ENCODE measurements at places on chromosomes 2 and 18.
A peak's percentile ranks its signal among the peaks of the same experiment; 100 is the strongest.

- no peak for DNase-seq
Measured at GRCh38 chr2:68835621-68836020, 35.6 kb downstream of the BMP10 start.

- DNase-seq, result no peak
Measured at GRCh38 chr2:7801212-7801611, 880.6 kb upstream of the ID2 start.

- no peak for DNase-seq
Measured at GRCh38 chr2:8650256-8650655, 31.6 kb upstream of the ID2 start.

DNA sequence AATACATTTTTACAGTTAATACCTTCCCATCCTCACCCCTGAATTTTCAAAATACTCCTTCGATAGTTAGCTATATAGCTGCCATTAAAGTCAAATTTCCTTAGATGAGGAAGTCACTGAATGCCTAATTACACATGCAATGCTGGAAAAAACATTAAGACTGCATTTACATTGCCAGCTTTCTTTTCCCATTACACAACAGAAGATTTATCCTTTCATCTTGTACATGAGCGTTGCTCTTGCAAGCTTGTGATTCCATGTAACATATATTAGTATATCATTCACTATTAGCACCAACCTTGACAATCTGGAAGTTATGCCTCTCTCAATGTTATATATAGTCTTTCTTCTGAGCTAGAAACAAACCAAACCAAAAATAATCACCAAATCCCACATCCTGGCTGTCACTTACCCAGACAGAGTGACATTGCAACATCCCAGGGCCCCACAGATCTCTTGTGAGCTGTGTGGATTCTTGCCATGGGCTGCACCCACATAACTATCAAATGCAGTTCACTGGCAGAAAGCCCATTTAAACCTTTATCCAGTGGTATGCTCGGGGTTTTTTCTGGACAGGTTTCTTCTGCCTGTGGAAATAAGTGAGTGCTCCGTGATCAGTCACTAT is 79.2 kb upstream of the PAPOLG start:
- DNase-seq, result no peak

DNA sequence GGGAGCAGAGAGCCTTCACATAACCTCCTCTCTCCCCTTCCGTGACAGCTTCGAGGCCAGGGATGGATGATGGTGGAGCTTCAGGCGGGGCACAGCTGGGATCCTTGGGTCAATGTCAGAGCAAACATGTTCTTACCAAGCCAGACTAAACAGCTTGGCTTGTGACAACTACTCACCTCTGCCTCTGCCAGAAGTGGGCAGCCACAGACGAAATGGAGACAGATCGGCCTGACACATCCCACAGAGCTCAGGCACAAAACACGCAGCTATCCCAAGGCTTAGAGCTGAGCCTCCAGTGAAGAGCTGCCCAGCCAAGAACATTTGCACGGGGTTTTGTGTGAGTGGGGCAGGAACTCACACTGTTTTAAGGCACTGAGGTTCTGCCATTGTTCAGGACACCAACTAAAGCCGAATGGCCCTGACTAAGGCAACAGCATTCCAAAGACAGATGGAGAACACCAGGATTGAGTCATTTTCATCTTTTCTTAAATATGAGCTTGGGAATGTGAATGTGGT is 12.8 kb downstream of the PXDN start:
- no peak for DNase-seq

GRCh38 chr2:219561179-219562048 is 9.9 kb downstream of the OBSL1 start:
- no peak for DNase-seq

DNA sequence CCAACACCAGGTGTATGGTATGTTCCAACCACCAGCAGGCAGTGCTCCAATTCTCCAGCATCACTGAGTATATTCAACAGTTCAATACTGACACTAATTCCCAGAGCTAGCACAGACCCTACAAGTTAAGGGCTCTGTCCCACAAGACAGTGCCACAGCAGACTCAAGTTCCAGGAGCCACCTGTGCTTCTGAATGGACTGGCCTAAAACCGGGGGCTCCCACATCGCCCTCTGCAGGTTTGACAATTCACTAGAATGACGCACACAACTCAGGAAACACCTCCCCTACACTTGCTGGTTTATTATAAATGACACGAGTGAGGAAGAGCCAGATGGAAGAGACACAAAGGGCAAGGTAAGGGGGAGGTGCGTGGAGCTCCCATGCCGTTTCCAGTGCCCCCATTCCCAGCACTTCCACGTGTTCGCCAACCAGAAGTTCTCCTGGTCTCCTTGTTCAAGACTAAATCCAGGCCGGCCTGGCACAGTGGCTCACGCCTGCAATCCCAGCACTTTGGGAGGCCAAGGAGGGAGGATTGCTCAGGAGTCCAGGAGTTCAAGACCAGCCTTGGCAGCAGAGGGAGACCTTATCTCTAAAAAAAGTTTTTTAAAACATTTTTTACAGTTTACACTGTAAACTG is 12.2 kb upstream of the ATP6V1B1 start:
- peak; percentile 12 for DNase-seq

- no peak for DNase-seq
Measured at GRCh38 chr2:94996305-94997100, 29.0 kb upstream of the MAL start.

DNA sequence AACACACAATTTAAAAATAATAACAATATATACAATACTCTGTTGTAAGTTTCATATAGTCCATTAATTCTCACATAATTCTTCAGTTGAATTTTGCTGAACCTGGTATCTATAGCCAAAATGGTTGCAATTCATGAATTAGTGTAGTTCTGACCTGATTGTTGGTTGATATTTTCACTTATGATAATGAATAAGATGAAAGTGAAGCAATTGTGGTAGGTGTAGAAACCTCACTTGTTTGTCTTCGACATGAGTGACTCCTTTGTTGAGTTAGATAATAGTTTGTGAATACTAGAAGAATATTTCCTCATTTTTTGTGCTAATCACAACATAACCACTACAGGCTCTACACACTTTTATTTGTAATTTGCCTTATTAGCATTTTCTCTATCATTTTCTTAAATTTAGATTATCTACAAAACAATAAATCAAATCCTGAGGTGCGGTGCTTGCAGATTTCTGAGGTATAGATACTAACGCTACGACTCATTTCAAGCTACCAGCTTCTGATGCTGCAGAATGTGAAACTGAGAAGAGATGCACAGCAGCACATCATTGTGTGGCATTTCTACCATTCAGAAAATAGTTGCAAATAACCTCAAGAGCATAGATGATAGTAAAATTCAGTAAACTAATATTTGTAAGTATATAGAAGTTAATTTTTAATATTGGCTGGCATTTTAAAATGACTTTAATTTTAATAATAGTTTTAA is 117.9 kb downstream of the KCNH7 start:
- no peak for DNase-seq

DNA sequence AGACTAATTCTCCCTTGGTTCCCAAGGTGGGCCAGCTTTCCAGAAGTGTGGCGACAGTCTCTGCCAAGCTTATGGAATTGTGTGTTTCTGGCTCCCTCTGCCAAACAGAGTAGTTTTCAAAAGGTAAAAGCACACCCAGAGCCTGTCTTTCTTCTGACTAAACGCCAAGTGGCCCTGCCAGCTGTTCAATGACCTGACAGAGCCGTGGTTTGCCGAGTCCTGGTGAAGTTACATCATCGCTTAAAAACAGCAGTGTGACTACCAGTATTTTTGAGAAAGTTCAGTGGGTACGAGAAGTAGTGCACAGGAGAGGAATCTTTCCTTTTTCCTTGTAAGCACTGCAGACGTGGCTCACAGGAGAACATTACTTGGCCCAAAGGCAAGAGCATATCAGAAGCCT is 1.9 kb downstream of the PER2 start:
- peak; percentile 79 for DNase-seq

DNA sequence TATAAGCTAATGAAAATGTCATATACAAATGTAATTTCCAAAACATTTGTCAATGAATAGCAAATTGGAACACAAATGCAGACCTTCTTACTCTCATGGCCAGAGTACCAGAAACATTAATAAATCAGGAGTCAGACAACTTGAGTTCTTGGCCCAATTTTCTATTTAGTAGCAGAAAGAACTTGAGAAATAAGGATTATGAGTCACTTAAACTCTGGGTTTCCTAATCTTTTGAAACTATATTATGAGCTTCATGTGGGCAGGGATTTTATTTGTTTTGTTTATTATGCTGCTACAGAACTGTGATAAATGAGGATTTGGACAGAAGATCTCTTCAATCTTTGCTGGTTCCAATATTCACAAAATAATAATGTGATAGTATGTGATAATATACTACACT is 686.7 kb downstream of the NR4A2 start:
- no peak for DNase-seq

DNA sequence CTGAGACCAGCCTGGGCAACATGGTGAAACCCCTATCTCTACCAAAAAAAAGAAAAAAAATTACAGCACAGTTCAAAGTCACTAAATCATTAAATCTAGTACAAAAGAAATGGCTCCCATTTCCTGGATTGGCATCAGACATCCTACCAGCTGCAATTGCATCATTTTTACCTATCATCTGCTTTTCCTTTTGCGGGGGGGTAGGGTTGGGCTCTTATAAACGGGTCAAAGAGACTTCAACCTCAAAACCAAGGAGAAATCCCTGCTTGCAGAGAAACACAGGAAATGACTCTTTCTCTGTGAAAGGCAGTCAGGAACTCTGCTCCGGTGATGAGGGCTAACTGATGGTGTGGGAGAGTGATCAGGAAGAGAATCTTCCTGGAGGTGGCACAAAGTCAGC is 45.3 kb upstream of the RFX8 start:
- no peak for DNase-seq

DNA sequence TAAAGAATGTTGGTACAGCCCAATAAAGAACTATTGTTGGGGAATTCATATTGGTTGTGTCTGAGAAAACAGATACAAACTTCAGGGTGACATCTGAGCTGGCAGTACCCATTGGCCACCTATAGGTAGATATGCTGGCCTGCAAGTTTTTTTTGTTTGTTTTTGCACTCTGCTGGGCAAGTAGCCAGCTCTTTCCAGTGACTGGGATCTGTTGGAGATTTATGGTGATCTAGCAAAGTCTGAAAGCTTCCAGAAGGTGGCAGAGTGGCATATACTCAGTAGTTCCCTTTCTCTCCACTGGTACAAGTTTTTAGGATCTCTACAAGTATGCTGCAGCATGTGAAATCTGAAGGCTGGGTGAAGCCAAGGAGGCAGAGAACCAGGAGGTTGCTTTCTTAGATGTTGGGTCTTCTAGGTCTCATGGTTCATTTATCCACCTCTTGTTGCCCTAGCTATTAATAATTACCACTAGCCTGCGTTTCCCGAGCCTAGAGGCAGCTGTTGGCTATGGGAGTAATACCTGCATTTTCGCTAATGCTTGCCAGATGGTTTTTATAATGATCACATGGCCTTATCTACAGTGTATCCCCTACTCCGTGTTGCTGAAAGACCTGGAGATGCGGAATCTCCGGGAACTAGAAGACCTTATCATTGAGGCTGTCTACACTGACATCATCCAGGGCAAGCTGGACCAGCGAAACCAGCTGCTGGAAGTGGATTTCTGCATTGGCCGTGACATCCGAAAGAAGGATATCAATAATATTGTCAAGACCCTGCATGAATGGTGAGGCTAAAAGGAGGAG is 9.5 kb downstream of the COPS7B start:
- DNase-seq, result no peak

- DNase-seq, result no peak
Measured at GRCh38 chr2:1645761-1646476, 98.4 kb downstream of the PXDN start.

GRCh38 chr2:182650704-182651103 is 65.4 kb upstream of the DNAJC10 start:
- peak; percentile 79 for DNase-seq

DNA sequence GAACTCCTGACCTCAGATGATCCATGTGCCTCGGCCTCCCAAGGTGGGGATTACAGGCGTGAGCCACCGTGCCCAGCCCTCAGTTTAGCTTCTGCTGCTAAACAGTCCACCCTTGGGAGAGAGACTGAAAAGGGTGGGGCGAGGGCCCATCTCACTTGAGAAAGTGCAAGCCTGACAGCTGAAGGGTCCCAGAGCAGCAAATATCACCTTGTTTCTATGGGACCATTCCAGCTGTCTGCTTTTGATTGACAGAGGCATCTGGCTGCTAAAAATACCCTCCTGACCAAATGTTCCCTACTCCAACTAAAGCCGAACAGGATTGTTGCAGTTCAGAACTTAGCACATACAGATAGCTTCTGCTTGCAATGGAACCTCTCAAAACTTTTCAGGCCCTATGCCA is 436 bp upstream of the SMYD1 start:
- no peak for DNase-seq

DNA sequence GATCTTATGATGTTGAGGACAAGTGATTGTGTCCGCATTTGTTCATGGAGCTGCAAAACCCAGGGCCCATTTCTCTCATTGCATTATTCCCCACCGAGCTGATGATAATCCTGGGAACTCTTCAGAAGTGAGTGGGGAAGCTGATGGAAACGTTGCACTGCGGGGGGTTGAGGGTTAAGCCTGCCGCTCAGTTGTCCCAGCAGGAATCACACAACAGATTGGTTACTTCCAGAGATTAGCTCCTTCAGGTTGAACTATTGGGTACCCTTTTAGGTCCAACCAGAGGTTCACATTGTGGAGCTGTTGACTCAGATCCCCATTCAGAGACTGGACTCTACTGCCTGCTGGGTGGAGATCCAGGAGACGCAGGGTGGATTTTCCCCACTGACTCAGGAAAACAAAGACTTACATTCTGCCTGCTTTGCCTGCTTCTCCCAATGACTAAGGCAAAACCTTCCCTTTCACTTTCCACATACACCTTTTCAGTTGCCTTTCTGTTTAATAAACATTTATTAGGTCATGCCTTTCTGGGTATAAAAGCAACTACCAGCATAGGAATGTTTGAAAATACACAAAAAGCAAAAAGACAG is 286.4 kb downstream of the TXNL1 start:
- no peak for DNase-seq

GRCh38 chr18:13369756-13370510 is 151.4 kb downstream of the LDLRAD4 start:
- no peak for DNase-seq

- DNase-seq, result no peak
Measured at GRCh38 chr2:196247114-196247975, 76.0 kb upstream of the STK17B start.

- DNase-seq, result peak; percentile 87
Measured at GRCh38 chr2:207330912-207331311, 165.2 kb upstream of the KLF7 start.

- DNase-seq, result no peak
Measured at GRCh38 chr18:74828200-74828599, 230.5 kb downstream of the ZNF407 start.

DNA sequence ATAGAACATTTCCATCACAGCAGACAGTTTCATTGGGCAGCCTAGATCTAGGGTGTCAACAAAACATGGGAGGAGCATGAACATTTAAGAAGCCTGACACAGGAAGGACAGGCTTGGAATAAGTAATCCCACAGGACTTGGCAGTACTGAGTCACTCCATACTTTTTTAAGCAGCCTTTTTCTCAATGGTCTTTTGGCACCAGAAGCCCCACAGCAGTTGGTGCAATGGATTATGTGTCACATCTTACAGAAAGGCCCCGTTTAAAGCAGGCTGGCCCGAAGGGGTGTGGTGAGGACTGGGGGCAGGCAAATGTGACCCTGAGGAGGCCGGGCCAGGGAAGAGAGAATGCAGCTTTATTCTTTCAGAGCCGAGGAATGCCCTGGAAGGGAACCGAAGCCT is 26.6 kb downstream of the SPTBN1 start:
- no peak for DNase-seq

Data from trophoblast cell (in vitro differentiated cells and primary cell).